Activated CD4-positive, alpha-beta T cell treated with anti-CD3 and anti-CD28 coated beads, Interleukin-2, amount 50 U/mL, for 4 hours (primary cell): ENCODE measurements at places on chromosomes 11 and 22.
A peak's percentile ranks its signal among the peaks of the same experiment; 100 is the strongest.

- DNase-seq = no peak
These were observed 9.2 kb upstream of the FGF3 start for GRCh38 chr11:69828276-69828970.

- DNase-seq = no peak
These were observed 21.1 kb downstream of the OR5P2 start for GRCh38 chr11:7775689-7776088.

GRCh38 chr11:7019500-7020182 lies 505 bp downstream of the ZNF214 start:
- DNase-seq = no peak

- DNase-seq = peak; percentile 33
These were observed 4.1 kb upstream of the MAPK11 start for GRCh38 chr22:50274311-50274710.

GRCh38 chr11:77059806-77060205 lies 7.0 kb upstream of the CAPN5 start:
- DNase-seq = no peak

DNA sequence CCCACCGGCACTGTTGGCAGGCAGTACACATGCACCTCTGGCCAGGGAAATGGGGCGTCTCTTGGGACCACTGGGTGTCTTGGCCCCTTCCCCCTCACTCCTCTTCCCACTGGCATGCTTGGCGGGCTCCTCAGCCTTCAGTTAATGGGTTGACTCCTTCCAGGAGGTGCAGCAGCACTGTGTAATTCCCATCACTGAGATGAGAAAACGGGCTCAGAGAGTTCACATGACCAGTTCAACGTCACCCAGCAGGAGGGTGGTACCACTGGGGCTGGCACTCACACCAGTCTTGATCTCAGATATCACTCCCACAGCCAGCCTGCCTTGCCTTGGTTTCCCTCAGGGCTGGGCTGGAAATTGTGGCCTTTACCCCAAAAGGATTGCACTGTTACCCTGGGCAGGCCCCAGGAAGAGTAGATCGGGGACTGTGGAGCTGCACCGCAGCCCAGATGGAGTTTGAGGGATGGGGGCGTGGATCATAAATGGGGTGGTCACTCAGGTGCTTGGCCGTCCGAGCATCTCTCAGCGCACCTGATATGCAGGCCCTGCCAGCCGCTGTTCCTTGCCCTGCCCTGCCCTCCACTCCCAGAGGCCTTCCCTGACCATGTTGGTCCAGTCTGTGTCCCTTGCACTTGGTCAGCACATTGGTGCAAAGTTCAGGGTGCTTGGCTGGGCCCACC lies 16.9 kb downstream of the CAPN5 start:
- DNase-seq = no peak

DNA sequence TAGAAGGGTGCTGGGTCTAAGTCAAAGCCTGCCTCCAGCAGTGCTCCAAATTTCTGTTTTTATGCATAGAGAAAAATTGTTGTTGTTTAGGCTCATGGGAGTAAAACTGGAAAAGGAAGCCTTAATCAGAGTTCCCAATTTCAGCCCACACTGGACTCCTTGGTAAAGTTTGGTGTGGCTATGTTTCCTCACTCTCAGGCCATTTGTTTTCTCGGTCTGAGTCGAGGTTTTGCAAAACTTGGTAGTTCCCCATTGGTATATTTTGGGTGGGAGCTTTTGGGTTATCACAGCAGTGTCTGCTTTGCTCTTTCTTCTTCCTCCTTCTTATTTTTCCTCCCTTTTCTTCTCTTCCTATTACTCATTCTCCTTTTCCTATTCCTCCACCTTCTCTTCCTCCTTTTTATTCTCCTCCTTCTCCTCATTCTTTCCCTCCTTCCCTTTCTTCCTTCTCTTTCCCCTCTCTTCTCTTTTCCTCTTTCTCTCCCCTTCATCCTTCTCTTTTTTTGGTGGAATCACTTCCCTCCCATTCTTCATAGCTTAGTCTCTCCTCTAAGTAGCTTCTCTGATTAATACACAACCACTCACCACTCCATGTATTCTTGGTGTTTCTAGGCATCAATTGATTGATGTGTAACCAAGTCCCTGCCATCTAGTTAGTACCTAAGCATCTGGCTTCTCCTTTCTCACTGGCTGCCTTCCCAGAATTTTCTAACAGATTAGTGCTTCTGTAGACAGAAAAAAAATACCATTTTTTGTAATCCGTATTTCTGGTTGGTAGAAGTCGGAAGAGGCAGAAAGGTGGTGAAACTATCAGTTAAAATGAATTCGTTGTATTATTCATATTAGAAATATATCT lies 10.1 kb downstream of the SLC5A1 start:
- DNase-seq = no peak

- DNase-seq = no peak
These were observed 15.4 kb downstream of the ARHGEF17 start for GRCh38 chr11:73323464-73323863.

- no peak for DNase-seq
These were observed 1324.5 kb downstream of the BRD1 start for GRCh38 chr22:48503035-48503625.

- DNase-seq = no peak
These were observed 22.0 kb downstream of the MMP20 start for GRCh38 chr11:102603091-102603490.

- DNase-seq = no peak
These were observed 74.7 kb downstream of the MN1 start for GRCh38 chr22:27726686-27727449.

- no peak for DNase-seq
These were observed 95.1 kb upstream of the GRAMD1B start for GRCh38 chr11:123334925-123335324.

DNA sequence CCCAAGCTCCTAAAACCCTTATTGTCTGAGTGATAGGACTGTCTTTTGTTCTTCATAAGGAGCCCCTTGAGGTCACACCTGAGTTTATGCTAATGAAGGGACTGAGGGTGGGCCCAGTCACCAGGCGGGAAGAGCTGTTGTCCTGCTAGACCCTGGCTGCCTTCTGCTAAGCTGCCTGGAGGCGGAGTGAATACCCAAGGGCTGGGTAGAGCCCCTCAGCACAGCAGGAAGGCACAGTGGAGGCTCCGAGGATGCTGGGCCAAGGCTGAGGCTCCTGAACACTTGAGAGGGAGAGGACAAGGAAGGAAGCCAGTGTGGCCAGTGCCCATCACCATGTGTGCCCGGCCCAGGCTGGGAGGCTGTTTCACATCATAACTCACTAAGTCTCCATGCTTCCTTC lies 4.8 kb upstream of the PHF21B start:
- no peak for DNase-seq

GRCh38 chr11:2088746-2089535 lies 50.2 kb downstream of the IGF2 start:
- no peak for DNase-seq

DNA sequence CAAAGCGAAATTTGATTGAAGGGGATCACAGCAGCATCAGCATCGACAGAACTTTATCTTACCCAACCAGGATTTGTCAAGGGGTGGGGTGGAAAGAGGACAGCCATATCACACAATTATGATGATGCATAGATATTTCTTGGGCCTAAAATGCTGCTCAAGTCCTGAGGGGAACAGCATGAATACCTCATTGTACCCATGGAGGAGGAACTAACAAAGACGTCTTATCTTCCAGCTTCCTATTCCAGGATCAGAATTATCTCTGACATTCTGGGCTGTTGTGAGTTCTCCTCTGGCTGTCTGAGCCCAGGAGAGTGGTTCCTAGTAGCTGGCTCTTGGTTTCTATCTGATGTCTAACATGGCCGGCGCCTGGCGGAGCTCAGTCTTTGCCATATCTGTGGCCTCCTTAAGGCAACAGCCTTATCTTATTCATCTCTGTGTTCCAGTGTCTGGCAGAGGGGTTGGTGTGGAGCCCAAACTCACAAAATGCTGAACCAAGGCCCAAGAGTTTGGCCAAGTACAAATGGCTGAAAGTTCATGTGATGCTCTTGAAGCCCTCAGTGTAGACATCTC lies 68.2 kb upstream of the TIMP3 start:
- DNase-seq = no peak

- DNase-seq = no peak
These were observed 541.9 kb upstream of the CCDC90B start for GRCh38 chr11:83827940-83828554.

- DNase-seq = no peak
These were observed 2.1 kb downstream of the EMID1 start for GRCh38 chr22:29207562-29208501.

DNA sequence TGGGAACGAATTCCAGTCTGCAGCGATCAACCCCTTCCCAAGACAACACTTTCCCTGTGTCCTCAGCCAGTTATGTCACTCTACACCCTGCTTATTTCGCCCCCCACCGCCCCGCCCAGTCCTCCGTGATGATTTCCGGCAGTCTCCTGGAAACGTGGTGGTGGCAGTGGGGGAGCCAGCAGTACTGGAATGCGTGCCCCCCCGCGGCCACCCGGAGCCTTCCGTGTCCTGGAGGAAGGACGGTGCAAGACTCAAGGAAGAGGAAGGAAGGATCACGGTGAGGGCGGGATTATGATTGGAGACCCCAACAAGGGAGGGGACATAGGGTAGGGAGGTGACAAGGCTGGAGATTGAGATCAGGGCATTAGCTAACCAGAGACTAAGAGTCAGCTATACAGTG lies 4.1 kb downstream of the ROBO3 start:
- DNase-seq = no peak

GRCh38 chr11:113090716-113091480 lies 129.7 kb downstream of the NCAM1 start:
- no peak for DNase-seq

DNA sequence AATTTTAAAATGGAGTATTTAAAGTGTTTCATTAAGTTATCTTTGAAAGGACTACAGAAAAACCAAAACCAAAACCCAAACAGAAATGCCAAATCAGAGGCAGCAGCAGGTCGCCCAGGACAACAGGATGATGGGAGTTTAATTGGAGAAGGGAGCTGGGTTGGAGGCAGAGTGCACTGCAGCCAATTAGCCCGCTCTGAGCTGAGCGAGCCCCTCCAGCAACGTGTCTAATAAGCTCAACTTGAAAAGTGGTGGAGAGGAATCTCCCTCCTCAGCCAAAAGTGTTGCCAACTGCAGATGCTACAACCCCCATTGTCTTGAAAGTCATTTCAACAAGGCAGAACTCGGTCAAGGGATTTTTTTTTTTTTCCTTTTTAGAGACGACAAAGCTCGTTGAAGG lies 323.9 kb downstream of the CADM1 start:
- no peak for DNase-seq

GRCh38 chr22:24706054-24706453 lies 68.5 kb downstream of the PIWIL3 start:
- no peak for DNase-seq

DNA sequence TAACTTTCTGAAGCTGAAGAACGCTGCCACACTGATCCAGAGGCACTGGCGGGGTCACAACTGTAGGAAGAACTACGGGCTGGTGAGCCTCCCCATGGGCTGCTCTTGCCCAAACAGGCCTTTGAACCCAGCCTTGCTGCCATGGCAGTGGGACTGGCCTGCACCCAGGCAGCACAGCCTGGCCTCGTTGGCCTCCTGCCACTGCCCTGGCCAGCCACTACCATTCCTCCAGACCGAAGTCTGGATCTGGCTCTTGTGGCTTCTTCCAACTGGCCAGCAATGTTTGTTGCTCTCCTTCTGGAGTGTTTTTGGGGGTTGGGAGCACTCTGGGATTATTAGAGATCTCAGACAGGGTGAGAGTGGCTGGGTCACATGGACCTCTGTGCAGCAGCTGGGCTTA lies 51.0 kb downstream of the MYO7A start:
- DNase-seq = no peak

DNA sequence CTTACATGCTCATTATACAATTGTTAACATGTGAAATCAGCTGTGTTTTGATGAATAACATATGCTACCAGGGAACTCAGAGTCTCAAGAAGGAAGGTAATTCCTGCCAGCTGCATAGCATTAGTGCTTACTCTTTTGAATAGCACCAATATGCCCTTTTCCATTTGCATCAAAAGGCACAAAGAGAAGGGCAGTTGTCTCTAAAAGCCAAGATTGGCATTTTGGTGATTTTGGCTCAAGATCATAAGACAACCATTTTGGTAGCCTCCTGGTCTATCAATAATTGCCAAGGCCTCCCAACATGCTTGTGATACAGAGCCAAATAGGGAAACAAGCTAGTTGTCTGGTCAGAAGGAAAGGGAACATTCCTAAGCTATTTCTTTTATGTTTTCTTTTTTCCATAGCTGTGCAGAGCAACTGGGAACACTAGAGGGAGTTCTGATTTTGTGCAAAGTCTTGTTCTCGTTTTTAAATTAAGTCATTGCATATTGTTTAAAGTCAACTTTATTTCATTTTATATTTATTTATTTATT lies 416.7 kb upstream of the CHORDC1 start:
- no peak for DNase-seq

GRCh38 chr22:23121424-23121823 lies 20.4 kb downstream of the RSPH14 start:
- DNase-seq = no peak

- DNase-seq = no peak
These were observed 117.4 kb upstream of the TMEM45B start for GRCh38 chr11:129698212-129698611.

DNA sequence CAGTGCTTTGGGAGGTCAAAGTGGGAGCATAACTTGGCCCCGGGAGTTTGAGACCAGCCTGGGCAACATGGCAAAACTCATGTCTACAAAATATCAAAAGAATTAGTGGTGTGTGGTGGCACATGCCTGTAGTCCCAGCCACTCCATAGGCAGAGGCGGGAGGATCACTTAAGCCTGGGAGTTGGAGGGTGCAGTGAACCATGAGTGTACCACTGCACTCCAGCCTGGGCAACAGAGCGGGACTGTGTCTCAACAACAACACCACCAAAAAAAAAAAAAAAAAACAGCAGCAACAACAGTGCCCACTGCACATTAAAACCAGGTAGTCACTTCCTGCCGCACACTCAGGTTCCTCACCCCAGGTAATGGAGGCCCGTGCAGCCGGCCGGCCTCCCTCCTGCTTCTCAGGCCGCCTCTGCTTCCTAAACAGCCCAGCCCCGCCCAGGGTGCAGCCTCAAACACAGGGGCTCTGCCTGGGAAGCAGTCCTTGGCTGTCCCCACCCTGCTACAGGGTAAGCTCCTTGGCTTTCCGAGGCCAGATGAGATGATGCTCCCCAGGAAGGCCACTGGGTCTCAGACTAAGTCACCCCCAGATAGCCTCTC lies 318.3 kb downstream of the SHANK2 start:
- no peak for DNase-seq

DNA sequence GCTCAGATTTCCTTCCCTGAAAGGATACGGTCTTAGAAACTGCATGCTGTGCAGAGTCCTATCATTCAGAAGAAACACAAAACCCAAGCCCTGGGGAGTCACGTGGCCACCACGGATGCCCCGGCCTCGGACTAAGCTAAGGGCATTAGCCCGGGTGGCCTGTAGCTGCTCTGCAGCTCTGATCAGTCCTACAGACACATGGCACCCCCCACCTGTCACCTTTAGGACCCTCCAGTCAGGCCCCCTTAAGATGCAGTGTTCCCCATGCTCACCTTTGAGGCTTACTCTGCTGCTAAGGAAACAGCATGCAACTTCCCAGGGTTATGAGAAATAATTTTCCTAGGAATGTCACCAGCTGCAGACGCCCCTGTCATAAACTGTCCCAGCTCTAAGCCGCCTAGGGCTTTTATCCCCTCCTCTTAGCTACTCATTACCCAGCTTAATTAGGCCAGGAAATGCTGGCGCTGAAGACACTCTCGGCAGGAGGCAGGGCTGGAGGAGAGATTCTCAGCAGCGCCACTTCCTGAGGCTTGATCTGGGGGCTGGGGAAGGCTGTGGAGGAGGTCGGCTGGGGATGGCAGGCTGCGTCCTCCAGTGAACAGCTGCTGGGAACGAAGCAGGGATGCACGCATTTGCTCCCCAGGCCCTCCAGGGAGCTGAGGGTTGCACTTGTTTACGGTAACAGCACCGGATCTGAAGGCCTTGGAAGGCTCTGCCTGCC lies 47.2 kb upstream of the ADA2 start:
- no peak for DNase-seq
